Ascending aorta (tissue), 2 donors: ENCODE measurements at places on chromosomes 5 and 9.

- no peak for DNase-seq
Observed at GRCh38 chr5:139833525-139833924, 37.9 kb downstream of the PSD2 start.

- no peak for DNase-seq
Observed at GRCh38 chr9:107833295-107833694, 343.7 kb upstream of the KLF4 start.

GRCh38 chr9:127923771-127924170 lies 6.8 kb downstream of the PIP5KL1 start:
- DNase-seq, result no peak

GRCh38 chr9:17824191-17824590 lies 245.3 kb downstream of the SH3GL2 start:
- DNase-seq, result no peak

DNA sequence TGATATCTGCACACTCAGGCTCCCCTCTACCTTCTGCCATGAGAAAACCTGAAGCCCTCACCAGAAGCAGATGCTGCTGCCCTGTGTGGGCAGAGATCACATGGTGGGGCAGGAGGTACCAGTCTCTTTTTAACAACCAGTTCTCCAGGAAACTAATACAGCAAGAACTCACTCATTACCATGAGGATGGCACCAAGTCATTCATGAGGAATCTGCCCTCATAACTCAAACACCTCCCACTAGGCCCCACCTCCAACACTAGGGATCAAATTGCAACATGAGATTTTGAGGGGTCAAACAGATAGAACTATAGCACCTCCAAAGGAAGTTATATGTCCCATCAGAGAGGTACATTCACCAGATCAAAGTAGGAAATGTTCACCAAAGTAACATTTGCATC lies 136.3 kb upstream of the SHB start:
- DNase-seq, result no peak

- DNase-seq, result no peak
Observed at GRCh38 chr9:101999441-101999840, 261.0 kb upstream of the GRIN3A start.

DNA sequence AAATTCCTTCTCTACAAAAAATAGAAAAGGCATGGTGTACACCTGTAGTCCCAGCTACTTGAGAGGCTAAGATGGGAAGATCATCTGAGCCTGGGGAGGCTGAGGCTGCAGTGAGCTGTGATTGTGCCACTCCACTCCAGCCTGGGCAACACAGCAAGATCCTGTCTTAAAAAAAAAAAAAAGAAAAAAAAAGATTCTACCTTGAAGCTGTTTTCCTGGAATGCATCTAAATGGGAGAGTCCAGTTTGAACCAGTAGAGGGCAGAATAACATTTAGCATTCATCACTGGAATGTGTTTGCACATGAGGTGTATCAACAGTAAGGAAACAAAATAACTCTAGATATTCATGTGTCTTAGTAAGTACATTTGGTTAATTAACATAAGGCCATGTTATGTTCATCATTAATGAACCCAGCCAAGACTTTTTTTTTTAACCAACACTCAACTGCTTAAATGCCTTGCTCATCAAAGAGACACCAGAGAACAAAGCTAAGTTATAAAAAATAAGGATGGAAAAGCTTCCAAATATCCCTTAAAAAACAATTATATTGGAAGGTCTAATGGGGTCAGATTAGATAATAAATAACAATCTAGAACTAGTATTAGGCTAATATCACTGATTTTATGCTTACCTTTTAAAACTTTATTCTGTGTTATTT lies 16.1 kb downstream of the IFNE start:
- DNase-seq, result no peak

DNA sequence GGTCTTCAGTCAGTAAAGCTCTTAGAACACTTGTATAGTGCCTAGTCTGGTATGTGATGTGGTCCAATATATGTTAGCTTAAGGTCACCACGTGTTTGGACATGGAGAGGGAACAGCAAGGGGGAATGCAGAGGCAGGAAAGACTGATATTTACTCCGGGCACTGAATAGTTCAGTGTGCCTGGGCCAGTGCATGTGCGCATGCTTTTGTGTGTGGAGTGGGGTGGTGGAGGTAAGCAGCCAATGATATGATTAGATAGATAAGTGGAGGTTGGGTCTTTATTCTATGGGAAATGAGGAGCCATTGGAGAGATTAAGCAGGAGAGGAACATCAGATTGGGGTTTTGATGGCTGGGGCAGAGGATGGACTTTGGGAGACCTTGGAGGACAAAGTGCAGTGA lies 14.0 kb downstream of the OR13J1 start:
- DNase-seq, result no peak

DNA sequence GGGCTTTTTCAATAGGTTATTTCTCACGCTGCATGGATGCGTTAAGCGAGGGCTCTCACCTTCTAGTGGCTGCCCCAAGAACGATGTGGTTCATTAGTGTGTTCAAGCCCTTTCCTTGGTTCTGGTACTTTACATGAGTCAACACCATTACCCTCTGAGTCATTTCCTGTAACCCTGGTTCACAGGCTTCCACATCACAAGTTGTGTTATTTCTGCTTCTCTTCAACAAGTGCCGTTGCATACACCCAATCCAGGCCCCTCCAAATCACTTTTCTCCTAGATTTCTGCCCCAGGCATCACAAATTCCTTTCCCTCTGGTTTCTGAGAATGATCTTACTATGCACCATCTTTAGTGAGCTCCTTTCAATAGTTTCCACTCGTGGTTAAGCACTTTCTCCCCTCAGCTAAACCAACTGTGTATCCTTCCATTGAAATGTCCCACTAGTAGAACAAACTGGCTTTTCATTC lies 69.5 kb upstream of the RAD23B start:
- DNase-seq, result no peak

GRCh38 chr5:76291305-76292077 lies 111.6 kb upstream of the IQGAP2 start:
- DNase-seq, result no peak

DNA sequence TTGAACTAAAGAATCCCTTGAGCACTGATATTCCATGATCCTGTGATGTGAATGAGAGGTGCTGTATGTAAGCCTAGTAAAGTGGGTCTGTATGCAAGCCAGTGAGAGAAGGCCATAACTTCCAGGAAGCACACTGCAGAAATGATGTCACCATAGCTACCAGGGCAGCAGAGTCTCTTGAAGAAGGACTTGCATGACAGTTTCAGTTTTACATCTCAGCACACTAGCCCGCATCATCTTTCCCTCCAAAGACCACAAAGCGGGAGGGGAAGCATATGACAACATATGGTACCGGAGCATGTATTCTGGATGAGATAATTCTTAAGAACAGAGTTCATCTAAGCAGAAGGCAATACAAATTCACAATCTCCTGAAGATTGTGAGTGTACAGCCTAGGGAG lies 37.6 kb upstream of the MAST4 start:
- DNase-seq, result no peak

DNA sequence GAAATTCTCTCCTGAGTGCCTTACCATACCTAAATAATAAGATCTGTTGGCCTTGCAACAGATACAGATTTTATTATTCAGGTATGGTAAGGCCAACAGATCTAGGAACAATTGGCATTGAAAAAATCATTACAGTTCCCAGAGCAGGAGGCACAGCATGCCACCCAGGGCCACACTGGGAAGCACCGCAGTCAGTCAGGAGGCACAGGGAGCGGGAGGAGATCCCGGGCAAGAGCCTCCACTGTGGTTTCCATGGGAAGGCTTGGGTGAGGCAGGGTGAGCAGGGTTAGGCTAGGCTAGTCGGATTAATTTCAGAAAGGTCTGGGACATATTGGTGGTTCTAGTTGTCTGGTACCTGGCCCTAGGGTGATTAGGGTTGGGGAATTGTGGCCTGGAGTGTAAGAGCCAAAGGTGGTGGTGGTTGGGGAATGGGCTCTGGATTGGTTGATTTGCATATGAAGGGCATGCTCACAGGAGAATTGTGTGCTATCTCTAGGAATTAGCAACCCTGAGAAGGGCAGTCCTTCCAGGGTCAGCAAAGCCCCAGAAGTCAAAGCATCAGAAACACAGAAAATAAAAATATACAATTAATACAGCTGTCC lies 111.4 kb downstream of the PDE8B start:
- no peak for DNase-seq

- no peak for DNase-seq
Observed at GRCh38 chr5:23035555-23036090, 182.5 kb upstream of the CDH12 start.

GRCh38 chr5:125659316-125660023 lies 763.7 kb upstream of the GRAMD2B start:
- no peak for DNase-seq
